ENCODE measurements at places on chromosomes 12 and 14. TPM values are rescaled to one million over a fixed set of nuclear protein-coding genes. Genes with fewer than 3 reads are reported as not detected.
A peak's percentile ranks its signal among the peaks of the same experiment; 100 is the strongest.

- DNase-seq, result no peak
These were observed 2.7 kb downstream of the ARID2 start for GRCh38 chr12:45732250-45732649.

GRCh38 chr12:116677202-116677661 lies 60.6 kb downstream of the SPRING1 start:
- DNase-seq, result no peak

EIF2S3B gene
- total RNA-seq, result 0.18 TPM

CLEC1B gene
- total RNA-seq, result not detected

DNA sequence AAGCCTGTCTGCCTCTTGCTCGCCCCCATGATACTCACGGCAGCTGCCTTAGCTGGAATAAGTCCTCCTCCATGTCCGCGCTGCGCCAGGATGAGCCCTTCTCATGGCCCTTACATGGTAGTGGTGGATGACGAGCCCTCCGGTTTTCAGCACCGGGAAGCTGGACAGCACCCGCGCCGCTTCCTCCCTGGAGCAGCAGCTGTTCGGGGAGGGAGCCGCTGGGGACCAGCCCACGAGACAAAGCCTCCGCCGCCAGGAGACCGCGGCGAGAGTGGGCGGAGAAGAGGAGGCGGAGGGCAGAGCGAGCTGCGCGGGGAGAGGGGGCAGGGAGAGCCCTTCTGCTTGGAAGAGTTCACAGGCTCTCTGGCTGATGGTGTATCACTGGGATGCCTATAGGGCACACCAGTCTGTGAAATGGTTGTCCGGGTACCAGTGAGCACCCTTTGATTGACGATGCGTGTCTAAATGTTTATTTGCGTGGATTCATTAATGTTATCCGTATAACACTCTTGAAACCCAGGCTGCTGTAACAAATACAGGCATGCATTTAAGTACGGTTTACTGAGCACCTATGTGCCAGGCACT lies at the start of gene SVOP:
Gene SVOP, minus strand, starts transcription at position 273 of the 585 bp plus-strand sequence. Its CDS starts 200 bp downstream, at position 73.
- peak; percentile 83 for DNase-seq

DNA sequence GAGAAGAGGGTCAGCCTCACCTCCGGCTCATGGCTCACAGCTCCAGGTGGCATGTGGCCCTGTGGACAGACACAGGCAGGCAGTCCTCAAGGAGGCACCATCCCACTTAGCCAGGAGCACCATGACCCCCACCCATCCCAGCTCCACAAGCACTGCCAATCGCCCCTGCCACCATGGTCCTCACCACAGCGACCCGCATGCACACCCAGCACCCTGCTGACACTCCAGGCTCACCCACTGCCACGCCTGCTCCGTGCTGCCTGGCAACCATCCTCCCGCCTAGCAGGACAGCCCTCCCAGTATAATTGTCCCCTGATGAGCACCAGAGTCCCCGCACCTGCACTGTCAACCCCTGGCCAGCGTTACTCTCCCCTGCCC lies 50.9 kb downstream of the TRPV4 start:
- DNase-seq, result no peak

GRCh38 chr12:10454531-10454930 lies 1.4 kb upstream of the KLRC1 start:
- no peak for DNase-seq

DNA sequence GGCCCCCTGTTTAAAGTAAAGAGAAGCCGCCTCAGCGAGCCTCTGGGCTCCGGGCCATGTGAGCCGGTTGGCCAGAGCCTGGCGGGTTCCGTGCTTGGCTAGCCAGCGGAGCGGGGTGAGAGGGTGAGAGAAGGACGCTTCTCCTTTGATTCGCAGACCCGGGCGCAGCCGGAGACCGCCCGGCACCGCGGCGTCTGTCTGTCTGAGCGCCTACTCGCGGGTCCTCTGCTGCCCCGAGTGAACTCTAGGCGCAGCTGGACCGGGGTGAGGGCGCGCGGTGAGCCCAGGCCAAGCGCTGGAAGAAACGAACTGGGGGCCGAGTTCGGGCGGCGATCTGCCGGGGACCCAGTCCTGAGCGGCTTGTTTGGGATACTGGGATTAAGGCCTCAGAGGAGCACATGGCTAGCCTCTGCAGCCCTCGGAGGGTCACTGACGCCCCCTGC lies 41.4 kb upstream of the TBX5 start:
- no peak for DNase-seq

DNA sequence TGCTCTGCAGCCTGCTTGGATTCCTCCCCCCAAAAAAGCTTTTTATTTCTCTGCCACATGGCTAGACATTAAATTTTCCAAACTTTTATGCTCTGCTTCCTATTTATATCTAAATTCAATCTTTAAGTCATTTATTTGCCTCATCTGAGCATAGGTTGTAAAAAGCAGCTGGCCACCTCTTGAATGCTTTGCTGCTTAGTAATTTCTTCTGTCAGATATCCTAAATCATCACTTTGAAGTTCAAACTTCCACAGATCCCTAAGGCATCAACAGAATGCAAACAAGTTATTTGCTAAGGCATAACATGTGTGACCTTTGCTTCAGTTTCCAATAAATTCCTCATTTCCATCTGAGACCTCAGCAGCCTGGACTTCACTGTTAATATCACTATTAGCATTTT lies 209.6 kb downstream of the FSCB start:
- DNase-seq, result no peak

NTF3 gene
- total RNA-seq, result 0.35 TPM

DNA sequence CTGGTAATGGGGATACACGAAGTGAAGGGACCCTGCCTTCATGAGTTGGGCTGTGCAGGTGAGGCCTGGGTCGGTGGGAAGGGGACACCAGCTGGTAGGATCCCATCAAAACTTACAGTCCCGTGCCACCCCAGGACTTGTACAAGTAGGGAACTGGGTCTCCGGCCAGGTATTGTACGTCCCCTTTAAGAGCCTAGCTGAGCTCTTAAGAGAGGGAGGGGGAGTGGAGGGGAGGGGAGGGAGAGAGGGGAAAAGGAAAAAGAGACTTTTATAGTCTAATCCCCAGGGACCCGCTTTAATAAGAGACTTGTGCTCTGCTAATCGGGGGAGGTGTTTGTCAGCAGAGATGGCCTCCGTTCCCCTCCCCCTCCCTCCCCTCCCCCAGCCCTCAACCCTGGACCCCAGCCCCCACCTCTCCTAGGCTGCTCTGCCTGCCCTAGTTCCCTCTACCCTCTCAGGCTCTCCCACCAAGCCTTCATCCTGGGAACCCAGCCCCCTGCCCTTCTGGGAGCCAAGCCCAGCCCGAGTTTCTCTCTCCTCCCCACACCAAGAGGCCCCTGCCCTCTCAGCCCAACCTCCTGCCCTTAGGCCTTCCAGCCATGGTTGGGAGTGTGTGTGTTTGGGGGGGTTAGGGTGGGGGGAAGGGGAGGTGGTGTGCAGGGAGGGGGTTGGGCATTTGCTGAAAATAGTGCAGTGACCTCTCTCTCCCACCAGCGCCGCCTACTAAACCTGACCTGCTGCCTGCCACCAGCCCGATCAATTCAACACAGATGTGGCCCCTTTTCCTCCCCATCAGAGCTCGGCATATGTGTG lies 2.6 kb downstream of the GDF11 start:
- peak; percentile 42 for DNase-seq

DNA sequence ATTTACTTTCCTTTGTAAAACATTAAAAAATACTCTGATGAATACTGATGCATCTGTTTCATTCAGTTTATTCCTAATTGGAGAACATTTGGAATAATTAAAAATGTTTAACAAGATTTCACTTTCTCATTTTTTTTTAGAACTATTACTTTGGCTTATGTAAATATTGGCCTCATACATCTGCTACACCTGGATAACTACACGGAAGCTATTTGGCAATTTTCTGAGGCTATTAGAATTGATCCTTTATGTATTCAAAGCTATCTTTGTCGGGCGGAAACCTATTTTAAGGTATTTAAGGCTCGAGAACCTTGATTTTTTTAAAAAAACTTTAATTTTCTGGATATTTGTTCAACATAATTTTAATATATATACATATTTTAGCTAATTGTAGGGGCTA lies 196.7 kb downstream of the TTC6 start:
- no peak for DNase-seq

- no peak for DNase-seq
These were observed 1.6 kb upstream of the NFATC4 start for GRCh38 chr14:24366413-24366720.

- DNase-seq, result no peak
These were observed 78.9 kb downstream of the NOS1 start for GRCh38 chr12:117282490-117282889.

LRRC74A gene
- not detected for total RNA-seq

DNA sequence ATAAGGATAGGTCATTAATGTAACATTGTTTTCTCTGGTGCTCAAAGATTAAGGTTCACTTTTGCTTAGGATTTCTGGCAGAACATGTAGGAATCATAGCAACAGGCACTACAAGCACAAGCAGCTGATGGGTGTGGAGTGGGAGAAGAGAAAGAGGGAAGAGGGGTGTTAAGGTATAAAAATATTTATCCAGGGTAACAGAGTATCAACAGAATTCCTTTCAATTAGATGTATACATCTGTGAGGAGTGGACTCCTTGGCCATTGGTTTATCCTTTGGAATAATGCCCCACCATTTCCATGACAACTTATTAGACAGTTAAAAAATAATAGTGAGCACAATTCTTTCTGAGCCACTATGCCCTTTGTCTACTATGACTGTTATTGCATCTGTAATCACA lies 388.3 kb upstream of the DDHD1 start:
- no peak for DNase-seq

LMNTD1 gene
- not detected for total RNA-seq

- DNase-seq, result no peak
These were observed 31.1 kb downstream of the BEGAIN start for GRCh38 chr14:100556140-100556475.

ZNF140 gene
- 9.9 TPM for total RNA-seq

DNA sequence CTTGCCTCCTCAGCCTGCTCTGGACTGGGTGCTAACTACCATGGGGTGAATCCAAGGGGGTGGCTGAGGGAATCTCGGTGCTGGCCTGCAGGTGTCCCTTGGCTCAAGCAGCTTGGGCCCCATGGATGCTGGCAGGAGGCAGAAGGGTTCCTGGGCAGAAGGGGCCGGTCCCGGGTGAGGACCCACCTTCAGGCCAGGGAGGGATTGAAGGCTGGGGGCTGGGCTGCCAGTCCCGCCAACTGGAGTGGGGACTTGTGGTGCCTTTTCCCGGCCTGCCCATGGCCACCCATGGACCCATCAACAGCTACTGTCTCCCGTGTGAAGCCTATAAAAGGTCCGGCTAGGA lies 550.1 kb downstream of the SLC6A15 start:
- DNase-seq, result no peak

GRCh38 chr12:71682466-71682865 lies 3.4 kb upstream of the TMEM19 start:
- DNase-seq, result no peak

- DNase-seq, result no peak
These were observed 354.0 kb upstream of the KITLG start for GRCh38 chr12:88934163-88934747.

DNA sequence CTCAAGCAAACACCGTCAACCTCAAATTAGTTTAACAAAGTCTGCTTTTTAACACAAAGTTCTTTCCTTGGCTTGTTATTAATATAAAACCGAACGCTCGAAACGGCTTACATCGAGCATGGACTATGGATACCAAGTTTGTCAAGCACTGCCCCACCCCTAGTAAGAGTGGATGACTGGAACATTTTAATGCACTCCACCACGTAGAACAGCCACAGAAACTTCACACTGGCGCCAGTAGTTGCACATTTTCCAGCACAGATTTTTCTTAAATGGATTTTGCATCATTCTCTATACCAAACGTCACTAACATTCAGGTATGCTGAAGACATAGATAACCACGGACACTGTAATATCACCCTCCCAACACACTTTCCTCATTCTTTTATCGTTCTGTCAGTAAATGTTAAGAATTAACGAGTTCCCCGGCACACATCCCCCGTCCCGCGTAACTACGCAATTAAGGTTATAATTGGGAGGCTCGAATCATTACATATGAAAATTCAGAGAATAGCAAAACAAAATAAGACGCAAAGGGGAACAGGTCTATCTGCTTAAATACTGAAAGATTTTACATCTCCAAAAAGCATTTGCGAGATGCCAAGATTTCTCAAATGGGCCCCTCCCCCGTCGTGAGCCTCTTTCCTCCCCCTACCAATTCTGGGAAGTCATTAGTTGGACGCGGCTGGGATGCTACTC lies 990 bp downstream of the FERMT2 start:
- peak; percentile 23 for DNase-seq

KRT72 gene
- not detected for total RNA-seq

DNA sequence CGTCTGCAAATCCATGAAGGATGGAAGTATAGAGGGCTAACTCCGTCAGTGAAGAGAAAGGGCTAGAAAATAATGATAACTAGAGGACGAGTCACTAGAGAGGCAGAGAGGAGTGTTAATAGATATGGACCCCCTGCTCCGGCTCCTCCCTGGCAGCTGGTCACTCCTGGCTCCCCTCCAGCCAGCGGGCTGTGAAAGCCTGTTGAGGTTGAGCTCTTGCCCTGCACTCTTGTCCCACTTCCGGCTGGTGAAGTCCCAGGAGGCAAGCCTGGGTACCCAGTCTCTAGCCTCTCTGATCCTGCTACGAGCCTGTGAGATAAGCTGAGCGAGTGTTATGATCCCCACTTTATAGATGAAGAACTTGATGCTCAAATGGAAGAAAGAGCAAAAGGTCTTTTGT lies 90.3 kb downstream of the RFX4 start:
- DNase-seq, result no peak

CBX5 gene
- 52.0 TPM for total RNA-seq

- DNase-seq, result no peak
These were observed 818 bp downstream of the VPS33A start for GRCh38 chr12:122265476-122265875.

FBLN5 gene
- 33.5 TPM for total RNA-seq

BCL7A gene
- total RNA-seq, result 25.7 TPM

- DNase-seq, result no peak
These were observed 249.2 kb upstream of the BTG1 start for GRCh38 chr12:92394895-92395294.

- DNase-seq, result no peak
These were observed 245.7 kb downstream of the SLC15A4 start for GRCh38 chr12:128578045-128578444.

- no peak for DNase-seq
These were observed 46.0 kb upstream of the CCDC60 start for GRCh38 chr12:119288576-119288975.

GRCh38 chr12:39671898-39672875 lies 52.6 kb upstream of the ABCD2 start:
- DNase-seq, result no peak

- no peak for DNase-seq
These were observed 9.0 kb upstream of the PAX9 start for GRCh38 chr14:36652542-36653201.

DNA sequence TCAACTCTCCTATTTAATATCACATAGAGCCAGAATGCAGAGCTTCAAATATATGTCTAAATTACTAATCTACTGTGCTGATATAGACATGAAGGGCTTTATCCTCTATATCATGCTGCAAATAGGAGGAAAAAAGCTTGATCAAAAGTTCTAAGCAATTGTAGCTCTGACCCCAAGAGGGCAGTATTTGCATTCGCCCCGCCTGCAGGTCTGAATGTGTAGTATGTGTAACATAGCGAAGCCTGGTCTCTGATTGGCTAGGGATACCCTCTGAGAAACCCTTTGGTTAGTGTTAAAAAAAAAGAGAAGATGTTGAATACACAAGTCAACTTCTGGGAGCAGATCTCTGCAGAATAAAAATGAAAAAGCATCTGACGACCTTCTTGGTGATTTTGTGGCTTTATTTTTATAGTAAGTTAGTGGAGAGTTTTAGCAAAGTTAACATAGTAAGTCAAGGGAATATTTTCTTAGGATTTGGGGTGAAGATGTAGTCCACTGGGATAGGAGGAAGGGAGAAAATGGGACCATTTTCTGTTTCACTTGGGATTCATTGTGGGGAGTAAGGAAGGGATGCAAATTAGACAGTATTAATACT lies 151.6 kb upstream of the OR4E1 start:
- no peak for DNase-seq
